ENCODE measurements at places on chromosomes 2 and 18. TPM values are rescaled to one million over a fixed set of nuclear protein-coding genes. Genes with fewer than 3 reads are reported as not detected.

- H3K36me3 ChIP-seq, result no peaks in the 10 kb centered on the region
- no peak overlapping the region for H3K27ac ChIP-seq
- H3K27me3 ChIP-seq, result peaks cover 85% of the 10 kb centered on the region
- no peak for DNase-seq
These were observed 13.6 kb upstream of the TEX51 start for GRCh38 chr2:126884861-126885750.

DNA sequence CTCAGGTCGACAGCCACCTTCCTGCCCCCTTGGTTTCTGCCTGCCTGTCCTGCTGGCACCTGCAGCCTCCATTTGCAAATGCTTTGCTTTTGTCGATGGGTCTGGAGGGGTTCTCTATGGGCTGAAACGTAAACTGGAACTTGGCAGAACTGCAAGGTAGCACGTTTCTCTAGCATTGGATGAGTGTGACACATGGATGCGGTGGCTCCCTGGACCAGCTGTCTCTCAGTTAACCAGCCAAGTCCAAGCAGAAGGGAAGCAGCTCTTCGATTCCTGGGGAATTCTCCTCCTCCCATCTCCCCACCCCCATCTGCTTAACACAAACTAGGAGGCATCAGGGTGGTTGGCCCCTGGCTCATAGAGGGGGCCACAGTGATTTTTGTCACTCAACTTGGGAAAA, 57.3 kb downstream of the ITGB1BP1 start:
- peaks cover 15% of the 10 kb centered on the region for H3K4me1 ChIP-seq
- DNase-seq, result no peak
- H3K4me3 ChIP-seq, result no peak overlapping the region
- peaks cover 71% of the 10 kb centered on the region for H3K36me3 ChIP-seq

The CDH2 gene
- total RNA-seq, result 370 TPM

The IL1RN gene
- total RNA-seq, result 0.33 TPM

DNA sequence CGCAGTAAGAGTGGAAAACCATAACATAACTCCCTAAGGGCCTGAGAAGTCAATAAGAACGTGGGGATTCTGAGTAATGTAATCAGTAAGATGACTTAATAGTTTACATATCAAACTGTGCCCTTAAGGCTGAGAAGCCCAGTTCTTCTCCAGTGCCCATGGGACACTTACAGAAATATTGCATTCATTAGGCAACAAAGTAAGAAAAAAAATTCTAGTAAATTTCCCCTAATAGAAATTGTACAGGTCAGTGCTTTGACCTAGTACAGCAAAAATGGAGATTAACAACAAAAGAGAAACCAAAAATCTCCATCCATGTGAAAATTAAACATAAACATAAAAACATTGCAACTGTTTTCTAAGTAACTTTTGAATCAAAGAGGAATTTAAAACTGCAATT, 139.8 kb upstream of the HS6ST1 start:
- H3K27me3 ChIP-seq, result no peaks in the 10 kb centered on the region
- no peak overlapping the region for H3K4me3 ChIP-seq
- no peaks in the 10 kb centered on the region for H3K4me1 ChIP-seq
- no peak for DNase-seq

DNA sequence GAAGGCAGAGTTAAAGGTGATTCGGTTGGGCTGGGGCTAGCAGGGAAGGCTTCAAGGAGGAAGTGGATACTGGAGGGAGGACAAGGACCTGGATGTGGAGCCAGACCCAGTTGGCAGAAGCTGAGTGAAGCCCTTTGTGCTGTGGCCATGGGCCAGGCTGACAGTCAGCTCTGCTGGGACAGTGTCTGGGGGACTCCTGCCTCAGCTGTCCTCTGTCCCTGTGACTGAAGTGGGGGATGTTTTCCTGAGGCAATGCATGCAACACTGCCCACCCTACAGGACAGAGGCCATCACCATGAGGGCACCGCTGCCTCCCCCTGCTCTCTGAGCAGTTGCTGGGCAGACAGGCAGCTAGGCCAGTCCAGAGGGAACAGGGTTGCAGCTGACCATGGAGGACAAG, 40.0 kb downstream of the ST8SIA5 start:
- no peaks in the 10 kb centered on the region for H3K36me3 ChIP-seq
- no peak overlapping the region for H3K4me3 ChIP-seq
- no peaks in the 10 kb centered on the region for H3K27me3 ChIP-seq
- DNase-seq, result no peak
- peaks cover 34% of the 10 kb centered on the region for H3K4me1 ChIP-seq
- H3K27ac ChIP-seq, result no peak overlapping the region

DNA sequence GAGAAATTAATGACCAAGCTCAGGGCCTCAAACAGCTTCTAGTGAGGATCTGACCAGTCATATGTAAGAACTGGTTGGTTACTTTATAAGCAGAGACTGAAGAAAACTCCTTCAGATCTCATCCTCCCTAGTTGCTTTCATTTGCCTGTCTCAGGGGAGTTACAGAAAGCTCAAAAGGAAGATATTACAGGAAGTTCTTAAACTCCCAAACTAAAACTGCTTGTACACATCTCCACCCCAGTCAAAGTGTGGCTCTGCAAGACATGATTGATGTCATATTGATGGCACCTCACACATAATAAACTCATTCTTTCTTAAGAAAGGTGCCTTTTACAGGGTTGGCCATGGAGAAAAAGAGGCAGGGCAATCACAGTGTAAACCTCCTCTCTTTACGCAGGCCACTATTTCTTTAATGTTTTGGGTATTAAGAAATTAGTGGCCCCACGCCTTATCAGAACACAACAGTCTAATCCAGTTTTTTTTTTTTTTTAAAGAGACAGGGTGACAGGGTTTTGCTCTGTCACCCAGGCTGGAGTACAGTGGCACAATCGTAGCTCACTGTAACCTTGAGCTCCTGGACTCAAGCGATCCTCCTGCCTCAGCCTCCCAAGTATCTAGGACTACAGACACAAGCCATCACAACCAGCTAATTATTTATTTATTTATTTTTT, 62.6 kb upstream of the STK17B start:
- H3K27me3 ChIP-seq, result no peaks in the 10 kb centered on the region
- peaks cover 36% of the 10 kb centered on the region for H3K4me1 ChIP-seq
- no peak overlapping the region for H3K4me3 ChIP-seq
- no peak for DNase-seq
- H3K27ac ChIP-seq, result peak overlapping the region; percentile 67
- peaks cover 18% of the 10 kb centered on the region for H3K36me3 ChIP-seq

GRCh38 chr2:74925361-74925786, 33.1 kb upstream of the POLE4 start:
- H3K36me3 ChIP-seq, result no peaks in the 10 kb centered on the region
- no peak overlapping the region for H3K4me3 ChIP-seq

DNA sequence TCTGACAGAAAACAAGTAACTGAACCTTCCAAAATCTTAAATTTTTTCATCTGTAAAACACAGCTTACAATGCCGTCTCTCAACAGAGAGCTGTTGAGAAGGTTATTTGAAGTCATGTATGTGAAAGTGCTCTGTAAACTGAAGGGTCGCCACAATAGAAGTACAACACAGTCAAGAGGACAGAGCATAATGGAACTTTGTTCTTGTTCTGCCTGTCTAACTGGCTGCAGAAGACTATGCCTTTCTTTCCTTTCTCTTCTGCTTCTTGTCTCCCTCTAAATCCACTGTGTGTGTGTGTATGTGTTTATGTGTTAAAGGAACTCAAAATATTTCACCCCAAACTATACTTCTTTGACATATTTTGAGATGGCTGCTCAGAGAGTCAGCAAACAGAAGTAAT, 365.8 kb upstream of the RND3 start:
- H3K27ac ChIP-seq, result no peak overlapping the region
- H3K4me1 ChIP-seq, result no peaks in the 10 kb centered on the region
- H3K27me3 ChIP-seq, result no peaks in the 10 kb centered on the region
- no peak overlapping the region for H3K4me3 ChIP-seq
- no peak for DNase-seq
- no peaks in the 10 kb centered on the region for H3K36me3 ChIP-seq

DNA sequence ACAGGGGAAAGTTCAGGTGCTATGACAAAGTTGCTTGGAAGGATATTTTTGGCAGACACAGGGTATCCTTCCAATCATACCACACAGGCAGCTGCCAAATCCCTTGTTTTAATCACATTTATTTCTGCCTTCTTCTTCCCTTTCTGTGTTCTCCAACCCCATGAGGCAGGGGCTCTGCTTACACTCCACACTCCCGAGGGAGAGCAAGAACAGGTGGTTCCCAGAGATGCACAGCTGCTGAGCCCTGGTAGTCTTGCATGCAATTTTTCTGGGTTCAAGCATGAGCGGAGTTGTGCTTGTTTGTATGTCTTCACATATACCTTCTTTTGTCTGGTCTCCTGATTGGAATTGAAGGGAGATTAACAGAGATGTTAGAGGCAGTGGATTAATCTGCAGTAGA, 251.7 kb upstream of the ST6GAL2 start:
- H3K27me3 ChIP-seq, result no peaks in the 10 kb centered on the region
- H3K36me3 ChIP-seq, result no peaks in the 10 kb centered on the region
- no peaks in the 10 kb centered on the region for H3K4me1 ChIP-seq
- no peak for DNase-seq
- no peak overlapping the region for H3K27ac ChIP-seq
- H3K4me3 ChIP-seq, result no peak overlapping the region

The RUFY4 gene
- total RNA-seq, result not detected

The ATG16L1 gene
- total RNA-seq, result 18.6 TPM

DNA sequence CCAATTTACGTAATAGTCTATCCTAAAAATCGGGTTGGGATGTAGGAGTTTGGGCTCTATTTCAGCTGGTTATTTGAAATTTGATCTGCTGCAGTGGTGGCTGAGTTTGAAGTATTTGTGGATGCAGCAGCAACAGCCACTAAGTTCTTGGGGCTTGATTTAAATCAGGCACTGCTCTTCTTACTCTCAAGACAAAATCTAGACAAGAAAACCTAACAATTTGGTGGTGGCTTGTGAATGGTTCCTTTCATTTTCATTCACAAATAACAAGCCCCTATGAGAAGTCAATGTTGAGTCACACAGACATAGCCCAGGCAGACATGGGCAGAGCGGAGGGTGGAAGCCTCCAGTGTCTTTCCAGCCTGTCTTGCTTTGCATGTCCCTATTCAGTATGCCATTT, 199.3 kb downstream of the LTBP1 start:
- peaks cover 13% of the 10 kb centered on the region for H3K36me3 ChIP-seq
- no peak overlapping the region for H3K4me3 ChIP-seq
- no peak for DNase-seq
- H3K4me1 ChIP-seq, result peaks cover 61% of the 10 kb centered on the region

DNA sequence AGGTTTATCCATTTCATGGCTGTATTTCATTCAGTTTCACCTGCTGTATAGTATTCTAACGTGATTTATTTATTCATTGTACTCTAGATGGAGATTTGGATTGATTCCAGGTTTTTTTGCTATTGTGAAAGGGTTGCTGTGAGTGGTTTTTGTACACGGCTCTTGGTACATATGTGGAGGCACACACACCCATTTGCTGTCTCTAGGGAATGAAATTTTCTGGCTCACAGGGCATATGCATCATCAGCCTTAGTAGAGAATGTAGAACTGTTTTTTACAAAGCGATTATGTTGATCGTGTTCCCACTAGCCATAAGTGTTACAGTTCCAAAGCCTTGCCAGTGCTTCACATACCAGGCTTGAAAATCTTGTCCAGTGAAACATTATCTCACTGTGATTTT, 5.1 kb downstream of the SPTBN1 start:
- H3K4me3 ChIP-seq, result peak overlapping the region; percentile 87
- peak overlapping the region; percentile 99 for H3K27ac ChIP-seq
- H3K4me1 ChIP-seq, result peaks cover 99% of the 10 kb centered on the region
- no peak for DNase-seq
- H3K36me3 ChIP-seq, result no peaks in the 10 kb centered on the region

- no peak overlapping the region for H3K4me3 ChIP-seq
- no peaks in the 10 kb centered on the region for H3K36me3 ChIP-seq
- no peak for DNase-seq
- H3K27ac ChIP-seq, result no peak overlapping the region
These were observed 36.1 kb downstream of the TRPM8 start for GRCh38 chr2:233953087-233953801.

DNA sequence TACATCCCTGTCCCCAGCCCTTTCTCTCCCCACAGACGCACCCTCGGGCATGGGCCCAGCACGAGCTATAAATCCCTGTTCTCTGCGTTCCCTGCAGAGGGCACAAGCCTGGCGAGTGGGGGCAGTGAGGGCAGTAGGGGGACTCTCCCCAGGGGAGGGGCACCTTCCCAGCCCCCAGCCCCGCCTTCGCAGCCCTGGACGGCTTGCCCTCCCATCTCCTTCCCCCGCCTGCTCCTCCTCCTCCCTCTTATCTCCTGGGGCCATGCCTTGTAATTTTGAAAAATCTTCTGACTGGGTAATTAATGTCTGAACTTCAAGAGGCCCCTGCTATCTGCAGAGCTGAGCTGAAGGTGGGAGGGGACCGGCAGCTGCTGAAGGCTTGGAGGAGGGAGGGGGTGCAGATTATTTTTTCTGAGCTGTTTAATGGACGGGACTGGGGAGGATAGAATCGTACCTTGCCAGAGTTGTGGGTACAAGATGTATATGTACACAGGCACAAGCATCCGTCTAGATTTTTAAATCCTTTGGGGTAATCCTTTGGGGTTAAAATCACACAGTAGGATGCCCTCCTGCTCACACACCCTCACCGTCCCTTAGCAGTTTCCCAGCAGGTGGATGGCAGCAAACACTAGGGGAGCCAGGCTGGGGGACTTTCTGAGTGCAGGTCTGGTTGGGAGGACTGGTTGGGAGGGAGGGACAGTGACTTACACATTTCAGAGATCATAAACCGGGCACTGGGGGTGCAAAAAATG, 121.9 kb downstream of the SMAD7 start:
- peaks cover 75% of the 10 kb centered on the region for H3K4me1 ChIP-seq
- no peak overlapping the region for H3K4me3 ChIP-seq
- no peak for DNase-seq
- no peaks in the 10 kb centered on the region for H3K27me3 ChIP-seq
- H3K27ac ChIP-seq, result peak overlapping the region; percentile 82
- no peaks in the 10 kb centered on the region for H3K36me3 ChIP-seq

The ACTG2 gene
- 1.6 TPM for total RNA-seq

The LRATD1 gene
- total RNA-seq, result 3.1 TPM

The ARPC2 gene
- 135 TPM for total RNA-seq

GRCh38 chr2:74880054-74880728, 46.3 kb downstream of the HK2 start:
- H3K27me3 ChIP-seq, result no peaks in the 10 kb centered on the region
- H3K4me1 ChIP-seq, result peaks cover 8% of the 10 kb centered on the region
- DNase-seq, result no peak
- H3K4me3 ChIP-seq, result no peak overlapping the region
- peaks cover 42% of the 10 kb centered on the region for H3K36me3 ChIP-seq

- no peaks in the 10 kb centered on the region for H3K4me1 ChIP-seq
- no peak overlapping the region for H3K27ac ChIP-seq
- H3K4me3 ChIP-seq, result no peak overlapping the region
- no peaks in the 10 kb centered on the region for H3K27me3 ChIP-seq
These were observed 15.6 kb upstream of the WDR75 start for GRCh38 chr2:189425676-189426075.

- H3K27ac ChIP-seq, result no peak overlapping the region
- H3K27me3 ChIP-seq, result peaks cover 20% of the 10 kb centered on the region
- no peak overlapping the region for H3K4me3 ChIP-seq
- no peak for DNase-seq
- peaks cover 10% of the 10 kb centered on the region for H3K4me1 ChIP-seq
These were observed 66.0 kb upstream of the ST3GAL5 start for GRCh38 chr2:85954590-85955458.

Measured in left ventricle myocardium inferior (tissue), 1 donor.